ENCODE measurements at places on chromosomes 4 and X.
A peak's percentile ranks its signal among the peaks of the same experiment; 100 is the strongest.

GRCh38 chr4:80732010-80732409 is 298.5 kb upstream of the BMP3 start:
- H3K36me3 ChIP-seq, result no peaks in the 10 kb centered on the region
- DNase-seq, result no peak
- H3K27ac ChIP-seq, result no peak overlapping the region
- no peaks in the 10 kb centered on the region for H3K4me1 ChIP-seq
- H3K27me3 ChIP-seq, result no peaks in the 10 kb centered on the region

- no peak overlapping the region for H3K27ac ChIP-seq
- H3K27me3 ChIP-seq, result no peaks in the 10 kb centered on the region
- DNase-seq, result no peak
- H3K36me3 ChIP-seq, result no peaks in the 10 kb centered on the region
- H3K4me3 ChIP-seq, result no peak overlapping the region
Observed at GRCh38 chr4:33931026-33931425, 2313.3 kb downstream of the ARAP2 start.

DNA sequence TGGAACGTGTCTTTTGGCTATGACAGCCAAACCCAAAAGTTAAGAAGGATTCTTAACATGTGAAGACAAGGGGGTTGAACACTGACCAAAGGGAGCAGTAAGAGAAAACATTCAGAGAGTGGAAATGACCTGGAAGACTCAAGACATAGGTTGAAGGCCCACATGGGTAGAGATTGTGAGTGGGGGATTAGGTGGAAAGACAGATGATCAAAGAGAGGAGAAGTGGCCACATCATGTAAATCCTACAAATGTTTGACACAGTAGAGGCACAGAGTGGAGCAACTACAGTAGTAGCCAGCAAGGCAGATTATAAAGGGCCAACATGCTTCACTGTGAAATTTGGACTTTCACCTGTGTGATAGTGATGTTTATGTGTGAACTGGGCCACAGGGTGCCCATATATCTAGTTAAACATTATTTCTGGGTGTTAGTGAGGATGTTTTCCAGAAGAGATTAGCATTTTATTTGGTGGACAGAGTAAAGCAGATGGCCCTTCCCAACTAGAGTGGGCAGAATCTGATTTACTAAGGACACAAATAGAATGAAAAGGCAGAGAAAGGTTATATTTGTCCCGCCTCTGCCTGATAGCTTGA is 559.3 kb downstream of the RAB28 start:
- no peak for DNase-seq
- H3K4me3 ChIP-seq, result no peak overlapping the region
- no peaks in the 10 kb centered on the region for H3K36me3 ChIP-seq

GRCh38 chr4:7777871-7778509 is 161.7 kb downstream of the AFAP1 start:
- peak overlapping the region; percentile 77 for H3K27ac ChIP-seq
- no peak overlapping the region for H3K4me3 ChIP-seq
- H3K36me3 ChIP-seq, result peaks cover 30% of the 10 kb centered on the region
- peaks cover 36% of the 10 kb centered on the region for H3K4me1 ChIP-seq

GRCh38 chrX:14899607-14900006 is 26.4 kb downstream of the MOSPD2 start:
- H3K36me3 ChIP-seq, result peaks cover 6% of the 10 kb centered on the region
- H3K27ac ChIP-seq, result no peak overlapping the region
- no peaks in the 10 kb centered on the region for H3K4me1 ChIP-seq
- no peak overlapping the region for H3K4me3 ChIP-seq
- H3K27me3 ChIP-seq, result no peaks in the 10 kb centered on the region

GRCh38 chr4:111689214-111689613 is 456.0 kb upstream of the FAM241A start:
- no peaks in the 10 kb centered on the region for H3K4me1 ChIP-seq
- H3K36me3 ChIP-seq, result no peaks in the 10 kb centered on the region
- no peak overlapping the region for H3K4me3 ChIP-seq
- no peak for DNase-seq

DNA sequence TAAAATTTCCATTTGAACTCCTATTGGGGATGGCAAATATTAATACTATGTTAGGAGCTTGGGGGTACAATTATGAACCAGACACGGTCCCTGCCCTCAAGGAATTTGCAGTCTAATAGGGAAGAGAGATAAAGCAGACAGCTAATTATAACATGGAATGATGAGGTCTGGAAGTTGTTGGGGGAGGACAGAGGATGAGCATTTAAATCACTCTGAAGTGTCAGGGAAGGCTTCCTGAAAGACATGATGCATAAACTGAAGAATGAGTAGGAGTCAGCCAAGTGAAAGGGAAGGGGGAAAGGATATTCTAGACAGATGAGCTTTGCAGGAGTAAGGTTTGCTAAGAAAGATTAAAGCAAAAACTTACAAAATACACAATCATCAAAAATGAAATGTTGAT is 15.9 kb downstream of the PLAC1 start:
- no peaks in the 10 kb centered on the region for H3K36me3 ChIP-seq
- no peak for DNase-seq
- no peaks in the 10 kb centered on the region for H3K4me1 ChIP-seq
- H3K27me3 ChIP-seq, result no peaks in the 10 kb centered on the region
- no peak overlapping the region for H3K27ac ChIP-seq

DNA sequence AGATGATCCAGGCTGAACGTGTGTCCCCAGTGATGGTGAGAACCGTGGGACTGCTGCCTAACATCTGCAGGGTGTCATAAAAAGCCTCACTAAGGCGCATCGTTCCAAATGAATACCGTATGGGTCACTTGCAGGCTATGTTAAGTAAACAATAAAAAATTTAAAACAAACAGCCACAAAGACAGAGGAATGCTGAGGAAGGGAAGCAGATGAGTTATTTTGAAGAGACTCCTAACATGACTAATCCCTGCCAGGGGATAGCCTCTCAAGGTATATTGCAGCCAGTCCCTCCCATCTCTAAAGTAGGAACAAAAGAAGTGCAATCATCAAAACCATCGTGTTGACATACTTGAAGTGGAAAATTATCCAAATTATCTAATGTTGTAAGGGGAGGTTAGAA is 83.8 kb downstream of the UNC5C start:
- H3K36me3 ChIP-seq, result no peaks in the 10 kb centered on the region
- DNase-seq, result no peak

- H3K27ac ChIP-seq, result no peak overlapping the region
- DNase-seq, result no peak
- no peaks in the 10 kb centered on the region for H3K36me3 ChIP-seq
Observed at GRCh38 chr4:112517911-112518310, 1.9 kb upstream of the NEUROG2 start.

DNA sequence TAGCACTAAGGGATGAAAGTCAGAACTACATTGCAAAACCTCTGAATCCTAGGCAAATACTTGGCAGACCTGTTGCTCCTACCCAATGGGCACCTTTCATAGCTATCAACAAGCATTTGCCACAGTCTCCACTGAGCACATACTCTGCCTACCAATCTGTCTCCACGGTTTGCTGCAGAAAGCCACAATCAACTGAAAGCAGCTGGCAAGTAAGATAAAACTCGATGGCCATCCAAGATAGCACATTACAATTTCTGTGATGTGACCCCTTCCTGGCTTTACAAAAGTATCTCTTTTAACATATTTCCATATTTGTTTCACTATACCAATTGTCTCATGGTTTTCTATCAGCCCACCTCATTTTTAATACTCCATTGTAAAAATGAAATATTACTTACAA is 1060.5 kb upstream of the INTU start:
- H3K4me1 ChIP-seq, result no peaks in the 10 kb centered on the region
- no peaks in the 10 kb centered on the region for H3K27me3 ChIP-seq
- H3K27ac ChIP-seq, result no peak overlapping the region
- H3K36me3 ChIP-seq, result no peaks in the 10 kb centered on the region
- DNase-seq, result no peak

DNA sequence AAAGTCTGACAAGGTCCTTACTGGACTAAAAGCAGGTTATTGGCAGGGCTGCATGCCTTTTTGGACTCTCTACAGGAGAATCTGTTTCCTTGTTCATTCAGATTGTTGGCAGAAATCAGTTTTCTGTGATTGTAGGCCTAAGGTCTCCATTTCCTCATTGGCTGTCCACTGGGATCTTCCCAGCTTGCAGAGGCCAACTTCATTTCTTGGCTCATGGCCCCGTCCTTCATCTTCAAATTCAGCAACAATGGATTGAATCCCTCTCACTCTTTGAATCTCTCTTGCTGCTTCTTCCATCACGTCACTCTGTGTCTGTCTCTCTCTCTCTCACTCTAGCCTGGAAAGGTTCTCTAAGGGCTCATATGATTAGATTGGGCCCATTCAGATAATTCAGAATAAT is 14.9 kb upstream of the GLUD2 start:
- no peaks in the 10 kb centered on the region for H3K4me1 ChIP-seq
- H3K36me3 ChIP-seq, result no peaks in the 10 kb centered on the region
- no peak overlapping the region for H3K27ac ChIP-seq
- H3K4me3 ChIP-seq, result no peak overlapping the region
- H3K27me3 ChIP-seq, result no peaks in the 10 kb centered on the region
- no peak for DNase-seq

GRCh38 chr4:152225680-152226079 is 310.2 kb downstream of the FBXW7 start:
- no peaks in the 10 kb centered on the region for H3K4me1 ChIP-seq
- H3K4me3 ChIP-seq, result no peak overlapping the region
- no peaks in the 10 kb centered on the region for H3K27me3 ChIP-seq

- DNase-seq, result no peak
- H3K36me3 ChIP-seq, result no peaks in the 10 kb centered on the region
- no peak overlapping the region for H3K27ac ChIP-seq
- no peaks in the 10 kb centered on the region for H3K4me1 ChIP-seq
Observed at GRCh38 chr4:179125870-179126269, 1683.6 kb upstream of the AGA start.
